ENCODE measurements at places on chromosomes 7 and 10. TPM values are rescaled to one million over a fixed set of nuclear protein-coding genes. Genes with fewer than 3 reads are reported as not detected.

The TAS2R3 gene
- not detected for total RNA-seq

The SMIM30 gene
- 28.0 TPM for total RNA-seq

The RADIL gene
- 1.7 TPM for total RNA-seq

The PSD gene
- total RNA-seq: 0.29 TPM

The OR9A2 gene
- total RNA-seq: not detected

The REEP3 gene
- total RNA-seq: 24.9 TPM

The TMEM176B gene
- not detected for total RNA-seq

The MEOX2 gene
- not detected for total RNA-seq

The LIPJ gene
- not detected for total RNA-seq

The SPDYE6 gene
- not detected for total RNA-seq

The NPVF gene
- not detected for total RNA-seq

The ZNF33A gene
- 8.1 TPM for total RNA-seq

The CDHR3 gene
- total RNA-seq: 3.7 TPM

The VAX1 gene
- 1.5 TPM for total RNA-seq

The BET1 gene
- 20.7 TPM for total RNA-seq

The HOXA5 gene
- 4.8 TPM for total RNA-seq

The BICC1 gene
- total RNA-seq: 23.5 TPM

The MYL10 gene
- not detected for total RNA-seq

The PKD1L1 gene
- total RNA-seq: 0.23 TPM

The GSTO2 gene
- total RNA-seq: 1.9 TPM

The SLC39A12 gene
- total RNA-seq: not detected

The EN2 gene
- 0.90 TPM for total RNA-seq

The CRHR2 gene
- total RNA-seq: 0.05 TPM

The ZNF425 gene
- total RNA-seq: 1.3 TPM

The ASZ1 gene
- not detected for total RNA-seq

The ADAM8 gene
- 2.7 TPM for total RNA-seq

The NCF1 gene
- 0.11 TPM for total RNA-seq

The SUN3 gene
- total RNA-seq: 0.13 TPM

The MBL2 gene
- total RNA-seq: not detected

The ARHGAP21 gene
- 55.6 TPM for total RNA-seq

The CCDC71L gene
- 12.5 TPM for total RNA-seq

The LRRTM3 gene
- not detected for total RNA-seq

The WEE2 gene
- total RNA-seq: not detected

The UCMA gene
- total RNA-seq: not detected

The SFRP4 gene
- 3.7 TPM for total RNA-seq

The ECHS1 gene
- 130 TPM for total RNA-seq

The FAM25G gene
- total RNA-seq: not detected

The CYP3A4 gene
- 0.05 TPM for total RNA-seq

The GNAI1 gene
- total RNA-seq: 27.2 TPM

The TSPAN13 gene
- 14.4 TPM for total RNA-seq

The NKX1-2 gene
- not detected for total RNA-seq

The DNAJC2 gene
- total RNA-seq: 39.3 TPM

The KNDC1 gene
- total RNA-seq: 1.3 TPM

The INMT gene
- not detected for total RNA-seq

The DENND11 gene
- 6.5 TPM for total RNA-seq

Measured in A549 treated with dexamethasone at 1 μM for 4 hours (cell line).